ENCODE measurements at places on chromosomes 2 and 18.

- DNase-seq = no peak
Observed at GRCh38 chr2:545711-546650, 131.2 kb downstream of the TMEM18 start.

GRCh38 chr2:101125374-101125773, 25.8 kb downstream of the TBC1D8 start:
- DNase-seq = no peak

GRCh38 chr2:14881651-14882327, 249.3 kb downstream of the LRATD1 start:
- no peak for DNase-seq

DNA sequence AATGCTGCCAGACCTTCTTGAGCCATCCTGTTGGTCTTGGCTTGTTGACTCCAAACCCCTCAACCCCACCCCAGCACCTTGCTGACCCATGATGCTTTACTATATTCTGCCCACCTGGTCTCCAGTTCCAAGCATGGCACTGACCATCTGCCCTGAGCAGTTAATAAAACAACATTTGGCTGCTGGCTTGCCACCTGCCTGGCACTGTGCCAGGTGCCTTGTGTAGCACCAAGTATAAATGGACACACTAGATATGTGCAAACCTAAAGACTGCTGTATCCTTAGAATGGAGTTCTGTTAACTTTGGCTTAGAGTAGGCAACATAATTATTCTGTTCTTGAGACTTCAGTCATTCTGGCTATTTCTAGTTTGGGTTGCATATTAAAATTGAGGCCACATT, 91.4 kb downstream of the ACSL3 start:
- no peak for DNase-seq

GRCh38 chr18:79581406-79581805, 98.2 kb upstream of the CTDP1 start:
- DNase-seq = no peak

- no peak for DNase-seq
Observed at GRCh38 chr18:32337821-32338220, 132.9 kb downstream of the GAREM1 start.

DNA sequence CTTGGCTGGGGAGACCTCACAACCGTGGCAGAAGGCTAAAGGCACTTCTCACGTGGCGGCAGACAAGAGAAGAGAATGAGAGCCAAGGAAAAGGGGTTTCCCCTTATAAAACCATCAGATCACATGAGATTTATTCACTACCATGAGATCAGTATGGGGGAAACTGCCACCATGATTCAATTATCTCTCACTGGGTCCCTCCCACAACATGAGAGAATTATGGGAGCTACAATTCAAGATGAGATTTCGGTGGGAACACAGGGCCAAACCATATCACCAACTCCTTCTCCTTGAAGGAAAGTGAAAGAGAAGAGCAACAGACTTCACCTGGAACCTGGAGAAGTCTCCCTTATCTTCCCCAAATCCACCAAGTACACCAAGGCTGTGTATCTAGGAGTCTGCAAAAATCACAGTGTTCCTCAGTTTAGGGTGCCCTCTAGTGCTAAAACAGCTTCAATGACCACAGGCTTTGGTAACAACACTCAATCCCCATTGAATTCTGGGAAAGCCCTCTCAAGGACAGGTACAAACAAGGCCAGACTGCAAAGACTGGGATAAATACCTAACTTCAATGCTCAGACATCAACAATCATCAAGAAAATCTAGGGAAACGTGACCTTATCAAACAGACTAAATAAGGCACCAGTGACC, 148.8 kb upstream of the SRD5A2 start:
- DNase-seq = no peak

DNA sequence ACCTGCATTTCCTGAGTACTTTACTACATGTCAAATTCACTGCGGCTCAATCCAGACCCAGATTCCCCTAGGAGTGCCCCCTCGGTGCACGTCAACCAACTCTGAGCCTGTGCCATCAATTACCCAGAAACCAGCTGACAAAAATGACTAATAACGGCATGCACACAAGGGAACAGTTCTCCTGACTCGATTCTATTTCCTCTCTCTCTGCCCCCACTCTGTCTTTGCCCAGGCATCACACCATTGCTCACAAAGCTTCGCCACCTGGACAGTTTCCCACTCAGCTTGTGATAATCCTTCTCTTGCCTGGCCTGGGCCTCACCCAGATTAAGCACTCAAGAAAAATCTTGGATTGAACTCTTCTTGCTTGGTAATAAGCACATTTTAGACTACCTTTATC, 115.3 kb upstream of the NDUFV2 start:
- no peak for DNase-seq

DNA sequence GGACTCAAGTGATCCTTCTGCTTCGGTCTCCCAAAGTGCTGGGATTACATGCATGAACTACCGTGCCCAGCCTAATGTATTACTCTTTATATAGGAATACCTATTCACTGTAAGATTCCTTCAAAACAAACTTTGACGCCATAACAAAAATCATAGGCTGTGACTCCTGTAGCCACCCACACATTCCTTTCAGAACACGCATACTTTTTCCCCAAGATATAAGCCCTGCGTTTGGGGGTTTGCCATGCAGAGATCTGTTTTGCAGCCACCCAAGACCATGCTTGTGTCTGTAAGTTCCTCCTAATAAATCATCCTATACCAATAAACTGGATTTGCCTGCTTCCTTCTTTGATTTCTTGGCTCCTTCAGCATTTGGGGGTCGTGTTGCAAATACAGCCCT, 46.0 kb upstream of the STON1 start:
- DNase-seq = no peak

- no peak for DNase-seq
Observed at GRCh38 chr18:59087391-59087790, 52.3 kb upstream of the SEC11C start.

GRCh38 chr2:177636672-177637071, 244.1 kb downstream of the AGPS start:
- no peak for DNase-seq

DNA sequence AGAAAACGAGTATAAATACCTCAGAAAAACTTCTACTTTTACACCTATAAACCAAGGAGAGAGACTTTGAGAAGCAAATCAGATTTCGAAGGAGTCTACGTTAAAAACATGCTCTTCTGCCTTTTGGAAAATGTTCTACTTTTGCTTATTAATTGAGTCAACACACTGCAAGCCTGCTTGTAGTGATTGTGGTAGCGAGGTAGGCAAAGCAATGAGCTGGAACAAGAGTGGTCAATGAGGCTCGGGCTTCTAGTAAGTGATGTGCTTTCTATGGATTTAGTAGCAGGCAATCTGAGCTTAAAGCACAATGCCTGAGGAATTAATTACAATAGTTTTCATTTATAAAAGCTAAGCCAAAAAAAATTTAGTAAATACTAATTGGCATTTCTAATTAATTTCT, 103.4 kb upstream of the TFCP2L1 start:
- no peak for DNase-seq

- DNase-seq = no peak
Observed at GRCh38 chr2:240886023-240886565, 9.9 kb downstream of the MAB21L4 start.

DNA sequence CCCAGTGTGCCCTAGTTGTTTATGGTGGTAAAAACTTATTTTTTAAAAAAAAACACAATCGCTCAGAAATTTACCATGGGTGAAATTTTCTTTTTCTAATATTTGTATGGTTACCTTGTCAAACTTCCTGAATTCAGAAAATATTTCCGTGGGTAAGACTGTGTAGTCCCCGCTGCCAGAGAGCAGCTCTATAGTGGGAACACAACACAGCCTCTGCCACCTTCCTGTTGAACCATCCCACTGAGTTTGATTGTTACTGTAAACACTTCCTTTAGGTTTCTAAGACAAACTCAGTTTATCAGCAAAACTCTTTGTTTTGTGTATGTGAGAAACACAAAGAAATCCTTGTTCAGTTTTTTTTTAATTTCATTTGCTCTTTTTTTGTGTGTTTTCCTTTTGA, 17.9 kb downstream of the DNAH6 start:
- no peak for DNase-seq

- no peak for DNase-seq
Observed at GRCh38 chr2:121527009-121527682, 3.5 kb upstream of the RNU4ATAC start.

DNA sequence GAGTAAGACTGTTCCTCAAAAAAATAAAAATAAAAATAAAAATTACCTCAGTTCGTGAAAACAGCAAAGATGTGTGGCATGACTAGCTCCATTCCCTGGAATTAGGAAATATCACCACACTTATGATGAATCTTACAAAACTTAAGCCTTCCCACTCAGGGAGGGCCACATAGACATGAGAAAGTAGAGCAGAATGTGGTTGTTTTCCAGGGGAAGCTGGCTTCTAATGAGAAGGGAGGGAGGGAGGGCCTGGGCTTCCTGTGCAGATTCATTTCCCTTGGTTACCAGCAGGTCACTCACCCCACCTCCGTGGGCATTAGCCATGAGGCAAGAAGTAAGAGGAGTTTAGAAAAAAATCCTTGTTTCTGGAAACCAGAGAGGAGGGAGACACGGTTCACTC, 95.9 kb upstream of the RMDN2 start:
- no peak for DNase-seq

GRCh38 chr18:11021477-11021876, 127.9 kb downstream of the PIEZO2 start:
- DNase-seq = no peak

GRCh38 chr18:10804126-10804525, 278.3 kb downstream of the NAPG start:
- no peak for DNase-seq

DNA sequence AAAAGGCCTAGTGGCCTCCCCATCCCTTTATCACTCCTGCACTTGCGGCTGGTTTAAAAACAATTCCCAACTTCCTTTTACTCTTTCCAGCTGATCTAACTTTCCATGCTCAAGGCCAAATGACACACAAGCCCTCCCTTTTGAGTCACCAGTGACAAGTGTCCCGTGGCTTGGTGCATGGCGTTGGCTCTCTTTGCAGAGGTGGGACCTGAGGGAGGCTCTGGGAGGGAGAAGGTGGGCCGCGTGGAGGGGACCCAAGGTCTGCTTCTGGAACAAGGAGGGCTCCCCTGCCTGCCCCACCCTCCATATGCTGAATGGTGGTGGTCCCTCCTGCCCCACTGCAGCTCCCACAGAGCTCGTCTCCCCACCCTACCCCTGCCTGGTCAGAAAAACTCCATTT, 30.8 kb upstream of the HPCAL1 start:
- no peak for DNase-seq

GRCh38 chr2:7377916-7378569, 460.8 kb downstream of the RNF144A start:
- no peak for DNase-seq

Data from effector memory CD8-positive, alpha-beta T cell (primary cell).